ENCODE measurements at places on chromosomes 2 and 18.

GRCh38 chr18:22024924-22025323, 144.5 kb upstream of the GATA6 start:
- no peak for DNase-seq

GRCh38 chr2:232354069-232354468, 24.5 kb upstream of the ALPP start:
- no peak for DNase-seq

GRCh38 chr18:59048378-59048777, 91.3 kb upstream of the SEC11C start:
- no peak for DNase-seq

DNA sequence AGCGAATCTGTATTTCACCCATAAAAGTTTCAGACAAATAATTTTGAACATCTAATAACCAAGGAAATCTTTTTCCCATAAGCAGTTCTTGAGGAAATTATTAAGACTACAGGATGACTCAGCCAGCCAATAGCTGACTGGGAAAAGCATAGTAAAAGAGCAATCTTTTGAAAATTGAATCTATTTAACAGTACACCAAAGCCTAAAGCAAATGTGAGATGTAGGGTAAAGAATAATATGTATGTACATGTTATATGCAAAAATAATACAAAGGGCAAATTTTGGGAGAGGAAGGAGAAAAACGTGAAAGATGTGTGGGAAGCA, 12.6 kb upstream of the KDSR start:
- no peak for DNase-seq

- DNase-seq = no peak
These were observed 685.8 kb upstream of the HS6ST1 start for GRCh38 chr2:129004485-129004884.

DNA sequence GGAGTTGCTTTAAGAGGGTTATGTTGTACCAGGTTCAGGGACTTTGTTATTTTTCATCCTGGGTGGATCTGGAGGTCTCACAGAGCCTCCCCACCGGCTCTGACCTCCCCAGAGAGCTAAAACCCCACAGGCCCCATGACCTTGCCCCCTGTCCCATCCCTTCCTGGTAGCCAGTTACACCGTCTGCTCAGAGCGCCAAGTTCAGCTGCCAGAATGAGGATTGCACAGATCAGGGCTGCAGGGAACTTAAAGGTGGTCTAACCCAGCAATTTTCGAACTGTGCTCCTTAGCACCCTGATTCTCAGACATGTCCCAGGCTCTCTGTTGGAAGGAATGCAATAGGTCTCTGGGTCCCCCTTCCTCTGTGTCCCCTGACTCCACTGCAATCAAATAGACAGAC, 32.1 kb downstream of the ATOH8 start:
- DNase-seq = no peak
